ENCODE measurements at places on chromosomes 2 and 18.
A peak's percentile ranks its signal among the peaks of the same experiment; 100 is the strongest.

DNA sequence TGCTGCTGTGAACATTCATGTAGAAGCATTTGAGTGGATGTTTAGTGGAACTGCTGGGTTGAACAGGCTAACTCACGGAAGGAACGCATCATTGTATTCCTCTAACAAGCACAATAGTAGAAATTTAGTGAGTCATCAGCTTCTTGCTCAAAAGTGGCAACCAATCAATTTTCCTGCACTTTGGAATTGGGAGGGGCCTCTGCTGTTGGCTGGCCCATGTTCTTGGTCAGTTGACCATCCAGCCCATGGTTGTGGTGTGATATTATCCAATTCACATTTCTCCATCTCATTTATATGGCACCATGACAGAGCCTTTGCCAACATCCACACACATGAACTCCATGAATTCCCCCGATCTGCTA lies 95.0 kb downstream of the TNFRSF11A start:
- no peak for DNase-seq
- no peaks in the 10 kb centered on the region for H3K36me3 ChIP-seq
- no peaks in the 10 kb centered on the region for H3K27me3 ChIP-seq
- peak overlapping the region; percentile 51 for H3K27ac ChIP-seq
- peaks cover 21% of the 10 kb centered on the region for H3K4me1 ChIP-seq
- H3K4me3 ChIP-seq: no peak overlapping the region

DNA sequence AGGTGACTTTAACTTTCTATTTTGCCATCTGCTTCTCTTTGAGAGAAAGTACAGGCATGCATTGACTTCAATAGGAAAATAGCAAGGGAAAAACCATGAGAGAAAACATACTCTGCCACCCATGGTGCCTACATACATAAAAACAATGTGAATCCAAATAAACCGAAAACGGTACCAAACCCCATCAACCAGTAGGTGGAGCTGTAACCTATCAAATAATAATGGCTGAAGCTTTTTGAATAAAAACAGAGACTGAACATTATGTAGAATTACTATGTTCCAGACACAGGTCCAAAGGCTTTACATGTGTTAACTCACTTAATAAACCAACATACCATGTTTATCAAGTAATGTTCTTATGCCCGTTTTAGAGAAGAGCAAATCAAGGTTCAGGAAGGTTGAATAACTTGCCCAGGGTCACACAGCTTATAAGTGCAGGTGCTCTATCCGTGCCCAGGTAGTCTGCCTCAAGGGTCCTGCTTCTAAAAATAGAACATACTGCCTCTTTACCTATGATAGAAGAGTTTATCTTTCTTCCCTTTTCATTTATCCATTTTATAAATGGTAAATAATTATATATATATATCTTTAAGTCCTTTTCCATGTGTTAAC lies 293.9 kb upstream of the SYT4 start:
- DNase-seq: no peak
- no peaks in the 10 kb centered on the region for H3K27me3 ChIP-seq
- H3K4me3 ChIP-seq: no peak overlapping the region
- no peaks in the 10 kb centered on the region for H3K4me1 ChIP-seq

GRCh38 chr2:69007603-69008002 lies 5.4 kb upstream of the ANTXR1 start:
- no peak for DNase-seq
- H3K4me3 ChIP-seq: no peak overlapping the region
- H3K27me3 ChIP-seq: no peaks in the 10 kb centered on the region
- no peaks in the 10 kb centered on the region for H3K36me3 ChIP-seq
- peaks cover 3% of the 10 kb centered on the region for H3K4me1 ChIP-seq

- no peak overlapping the region for H3K27ac ChIP-seq
Measured at GRCh38 chr2:185676316-185676715, 62.3 kb upstream of the FSIP2 start.

DNA sequence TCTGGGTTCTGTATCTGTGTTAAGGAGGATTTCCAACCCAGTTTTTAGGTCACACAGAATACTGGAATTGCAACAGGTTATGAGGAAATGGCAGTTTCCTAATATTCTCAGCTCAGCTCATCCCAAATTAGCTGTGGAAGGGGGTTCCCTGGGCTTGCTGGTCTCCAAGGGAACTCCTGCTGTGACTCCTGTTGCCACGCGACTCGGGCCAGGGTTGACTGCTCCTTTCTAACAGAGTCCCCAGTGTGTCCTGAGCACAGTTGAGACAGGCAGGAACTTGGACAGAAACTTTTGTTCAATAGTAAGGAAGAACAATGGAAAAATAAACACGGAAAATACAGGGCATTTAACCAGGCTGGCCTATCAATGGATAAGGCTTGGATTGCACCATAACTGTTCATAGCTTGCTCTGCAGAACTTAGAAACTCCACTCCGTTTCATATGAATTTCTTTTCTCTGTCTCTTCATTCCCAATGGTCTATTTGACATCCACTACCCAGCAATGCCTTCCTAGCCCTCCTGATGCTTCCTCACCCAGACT lies 3.8 kb upstream of the ROCK2 start:
- H3K4me3 ChIP-seq: no peak overlapping the region
- H3K36me3 ChIP-seq: peaks cover 11% of the 10 kb centered on the region
- H3K4me1 ChIP-seq: peaks cover 12% of the 10 kb centered on the region

- H3K27ac ChIP-seq: no peak overlapping the region
- H3K36me3 ChIP-seq: no peaks in the 10 kb centered on the region
- no peak for DNase-seq
- no peak overlapping the region for H3K4me3 ChIP-seq
Measured at GRCh38 chr2:134142341-134142738, 111.5 kb upstream of the MGAT5 start.

DNA sequence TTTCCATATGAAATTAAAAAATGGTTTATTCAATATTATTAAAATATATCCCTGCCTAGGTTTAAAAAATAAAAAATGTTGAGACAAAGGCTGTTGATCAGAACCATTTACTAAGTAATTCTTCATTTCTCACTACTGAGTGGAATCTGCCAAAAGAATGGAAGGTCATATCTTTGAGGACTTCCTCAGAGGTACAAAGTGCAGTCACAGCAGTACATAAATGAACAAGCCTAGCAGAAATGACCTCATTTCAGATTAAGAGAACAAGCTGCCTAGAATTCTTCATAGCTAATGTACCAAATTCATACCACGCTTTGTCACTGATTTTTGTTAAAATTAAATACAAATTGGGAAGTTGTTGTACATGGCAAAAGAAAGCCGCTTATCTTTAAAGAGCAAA lies 318.9 kb upstream of the TFPI start:
- H3K27ac ChIP-seq: no peak overlapping the region
- H3K4me1 ChIP-seq: no peaks in the 10 kb centered on the region
- no peak for DNase-seq
- no peaks in the 10 kb centered on the region for H3K36me3 ChIP-seq
- no peak overlapping the region for H3K4me3 ChIP-seq

DNA sequence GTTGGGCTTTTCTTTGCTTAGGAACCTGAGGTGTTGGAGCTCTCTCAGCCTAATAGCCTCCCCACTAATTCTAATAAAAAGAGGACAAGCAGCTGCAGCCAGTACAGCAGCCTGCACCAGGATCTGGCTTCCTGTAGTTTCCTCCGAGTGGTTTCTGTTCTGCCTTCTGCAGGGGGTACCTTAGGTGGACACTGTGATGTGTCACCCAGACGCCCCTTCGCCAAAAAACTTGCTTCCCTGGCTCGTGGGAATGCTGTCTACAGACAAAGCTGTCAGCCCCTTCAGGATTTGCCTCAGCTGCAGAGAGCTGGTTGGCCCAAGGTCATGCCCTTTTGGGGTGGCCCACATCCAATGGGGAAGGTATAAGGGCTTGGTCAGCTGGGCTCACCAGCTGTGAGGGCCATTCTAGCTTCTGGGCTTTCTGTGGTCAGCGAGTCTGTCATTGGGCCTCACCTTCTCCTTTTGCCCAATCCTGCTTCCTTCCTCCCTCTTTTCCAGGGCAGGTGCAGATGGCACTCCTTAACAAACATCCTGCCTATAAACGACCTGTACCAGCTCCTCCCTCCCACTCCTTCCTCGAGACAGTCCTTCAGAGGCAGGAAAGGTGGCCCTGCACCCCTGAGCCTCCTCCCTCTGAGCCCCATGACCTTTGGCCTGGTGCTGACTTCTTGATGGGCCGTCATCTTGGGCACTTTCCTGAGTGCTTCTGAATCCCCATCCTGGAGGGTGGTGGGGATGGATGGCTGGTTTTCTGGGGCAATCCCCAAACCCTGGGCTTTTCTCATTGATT lies 44.0 kb upstream of the ROCK2 start:
- H3K27me3 ChIP-seq: no peaks in the 10 kb centered on the region
- peaks cover 63% of the 10 kb centered on the region for H3K4me1 ChIP-seq
- no peak overlapping the region for H3K27ac ChIP-seq
- no peak for DNase-seq
- H3K4me3 ChIP-seq: no peak overlapping the region

DNA sequence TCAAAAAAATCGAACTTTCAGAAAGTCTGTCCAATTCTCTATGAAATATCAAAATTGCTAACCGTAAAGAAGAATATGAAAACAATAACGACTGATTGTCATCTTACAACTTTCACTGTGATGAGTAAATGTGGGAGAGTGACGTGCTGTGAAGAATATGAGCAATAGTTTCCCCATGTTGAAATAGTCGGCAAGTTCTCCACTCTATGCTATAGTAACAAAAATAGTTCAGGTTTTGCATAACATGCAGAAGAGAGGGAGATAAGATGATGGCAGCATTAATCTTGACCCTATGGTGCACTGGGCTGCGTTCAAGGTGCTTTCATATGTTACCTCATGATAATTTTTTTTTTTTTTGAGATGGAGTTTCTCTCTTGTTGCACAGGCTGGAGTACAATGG lies 196.8 kb upstream of the CYRIA start:
- DNase-seq: no peak
- H3K4me3 ChIP-seq: no peak overlapping the region
- H3K4me1 ChIP-seq: no peaks in the 10 kb centered on the region
- H3K27me3 ChIP-seq: no peaks in the 10 kb centered on the region

DNA sequence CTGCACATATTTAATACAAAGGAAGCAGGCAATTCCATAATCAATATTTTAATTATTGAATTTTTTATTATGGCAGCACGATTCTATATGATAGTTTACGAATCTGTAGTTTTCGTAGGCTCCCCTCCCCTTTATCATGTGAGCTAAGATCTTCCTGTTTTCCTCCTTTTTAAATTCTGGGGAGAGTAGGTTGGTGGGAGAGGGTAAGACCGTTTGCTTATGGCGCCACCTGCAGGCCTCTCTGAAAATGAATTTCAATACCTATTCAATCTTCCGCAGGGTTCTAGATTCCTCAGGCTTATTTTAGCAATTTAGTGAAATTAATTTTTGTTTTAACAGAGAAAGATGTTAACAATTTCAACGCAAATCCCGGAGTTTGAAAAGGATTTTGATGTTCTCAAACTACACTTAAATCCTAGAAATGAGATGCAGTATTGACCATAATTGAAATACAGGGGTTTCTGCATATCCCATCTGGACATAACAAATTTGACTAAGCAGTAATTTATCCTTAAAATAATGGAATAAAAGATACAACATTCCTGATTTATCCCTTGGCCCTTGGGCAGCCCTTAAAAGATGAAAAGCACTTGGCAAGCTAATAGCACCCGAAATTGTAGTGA lies 12.8 kb upstream of the GBX2 start:
- H3K4me3 ChIP-seq: no peak overlapping the region
- H3K27ac ChIP-seq: peak overlapping the region; percentile 97
- DNase-seq: peak; percentile 74

DNA sequence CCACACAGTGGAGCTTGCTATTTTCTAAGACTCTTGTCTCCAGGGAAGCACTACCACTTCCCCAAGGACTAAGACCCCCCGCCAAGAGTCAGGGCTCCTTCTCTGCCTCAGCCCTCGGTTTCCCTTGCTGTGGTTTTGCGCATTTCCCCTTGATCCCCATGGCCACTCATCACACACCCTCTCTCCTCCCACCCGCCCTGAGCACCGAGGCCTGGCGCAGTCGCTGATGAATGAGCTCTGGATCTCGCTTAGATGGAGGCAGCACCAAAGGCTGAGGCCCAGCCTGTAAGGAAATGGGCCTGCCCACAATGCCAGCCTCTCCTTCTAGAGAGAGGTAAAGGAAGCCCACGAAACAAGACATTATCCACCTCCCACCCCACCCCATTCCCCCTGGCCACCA lies 96.9 kb downstream of the TNS1 start:
- H3K27ac ChIP-seq: no peak overlapping the region
- H3K4me1 ChIP-seq: peaks cover 20% of the 10 kb centered on the region
- H3K27me3 ChIP-seq: no peaks in the 10 kb centered on the region
- peaks cover 8% of the 10 kb centered on the region for H3K36me3 ChIP-seq
- DNase-seq: no peak

DNA sequence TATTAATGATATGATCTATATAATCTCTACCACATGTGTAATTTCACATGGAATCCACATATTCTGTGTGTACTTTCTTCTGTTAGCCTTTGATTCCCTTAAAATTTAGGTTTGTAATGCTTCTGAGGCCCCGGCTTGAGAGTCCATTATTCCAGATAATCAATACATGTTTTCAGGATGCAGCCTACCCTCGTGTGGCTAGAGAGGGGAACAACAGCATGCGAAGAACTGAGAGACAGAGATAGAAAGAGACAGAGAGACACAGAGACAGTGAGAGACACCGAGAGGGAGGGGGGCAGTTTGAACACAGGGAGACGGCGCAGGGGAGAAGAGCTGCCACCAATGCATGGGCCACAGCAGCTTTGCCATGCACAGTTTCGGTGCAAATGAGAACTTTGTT lies 185.4 kb downstream of the SNTG2 start:
- no peaks in the 10 kb centered on the region for H3K27me3 ChIP-seq
- H3K4me1 ChIP-seq: 0 out of 2 replicates have a peak, but pooled peaks cover 6% of the 10 kb centered on the region
- no peak overlapping the region for H3K4me3 ChIP-seq
- H3K36me3 ChIP-seq: no peaks in the 10 kb centered on the region
- no peak overlapping the region for H3K27ac ChIP-seq

DNA sequence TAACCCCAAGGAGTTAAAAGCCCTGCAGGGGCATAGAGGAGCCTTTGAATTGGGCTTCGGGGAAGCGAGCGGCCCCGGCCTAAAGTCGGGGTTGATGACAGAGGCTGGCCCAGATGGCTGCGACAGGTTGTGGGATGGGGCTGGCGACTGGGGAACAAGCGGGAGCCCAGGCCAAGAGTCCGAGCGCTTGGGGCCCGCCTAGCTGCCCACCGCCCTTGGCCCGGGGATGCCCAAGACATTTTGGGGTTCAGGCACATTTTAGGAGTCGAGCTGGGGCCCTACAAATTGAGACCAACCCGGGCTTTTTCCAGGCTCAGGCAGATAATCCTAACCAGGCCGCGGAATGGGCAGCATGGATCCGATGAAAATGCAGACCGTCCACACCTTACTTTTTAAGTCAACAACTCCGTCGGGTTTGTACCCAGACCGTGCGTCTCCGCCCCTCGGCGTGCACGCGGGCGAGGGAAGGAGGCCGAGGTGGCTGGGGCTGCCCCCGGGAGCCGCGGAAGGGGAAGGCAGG lies 507 bp downstream of the RTKN start:
- peaks cover 35% of the 10 kb centered on the region for H3K4me1 ChIP-seq
- no peak for DNase-seq
- H3K4me3 ChIP-seq: no peak overlapping the region
- H3K27me3 ChIP-seq: no peaks in the 10 kb centered on the region
- no peaks in the 10 kb centered on the region for H3K36me3 ChIP-seq

- no peaks in the 10 kb centered on the region for H3K36me3 ChIP-seq
- peaks cover 22% of the 10 kb centered on the region for H3K27me3 ChIP-seq
- H3K27ac ChIP-seq: no peak overlapping the region
Measured at GRCh38 chr2:190179754-190180312, 117.3 kb upstream of the MSTN start.
